ENCODE measurements at places on chromosomes 16 and 17.

DNA sequence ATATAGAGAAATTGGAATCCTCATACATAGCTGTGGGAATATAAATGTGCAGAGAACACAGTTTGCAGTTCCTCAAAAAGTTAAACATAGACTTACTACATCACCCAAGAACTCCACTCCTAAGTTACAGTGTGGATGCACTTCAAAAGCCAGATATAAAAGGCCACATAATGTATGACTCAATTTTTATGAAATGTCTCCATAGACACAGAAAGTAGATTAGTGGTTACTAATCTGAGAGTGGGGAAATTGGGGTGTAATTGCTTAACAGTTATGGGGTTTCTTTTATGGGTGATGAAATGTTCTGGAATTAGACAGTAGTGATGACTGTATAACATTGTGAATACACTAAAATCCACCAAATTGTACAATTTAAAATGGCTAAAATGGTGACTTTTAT lies 60.9 kb downstream of the CACNG1 start:
- no peak for DNase-seq

GRCh38 chr17:37094391-37094790 lies 145.6 kb downstream of the AATF start:
- DNase-seq, result no peak

DNA sequence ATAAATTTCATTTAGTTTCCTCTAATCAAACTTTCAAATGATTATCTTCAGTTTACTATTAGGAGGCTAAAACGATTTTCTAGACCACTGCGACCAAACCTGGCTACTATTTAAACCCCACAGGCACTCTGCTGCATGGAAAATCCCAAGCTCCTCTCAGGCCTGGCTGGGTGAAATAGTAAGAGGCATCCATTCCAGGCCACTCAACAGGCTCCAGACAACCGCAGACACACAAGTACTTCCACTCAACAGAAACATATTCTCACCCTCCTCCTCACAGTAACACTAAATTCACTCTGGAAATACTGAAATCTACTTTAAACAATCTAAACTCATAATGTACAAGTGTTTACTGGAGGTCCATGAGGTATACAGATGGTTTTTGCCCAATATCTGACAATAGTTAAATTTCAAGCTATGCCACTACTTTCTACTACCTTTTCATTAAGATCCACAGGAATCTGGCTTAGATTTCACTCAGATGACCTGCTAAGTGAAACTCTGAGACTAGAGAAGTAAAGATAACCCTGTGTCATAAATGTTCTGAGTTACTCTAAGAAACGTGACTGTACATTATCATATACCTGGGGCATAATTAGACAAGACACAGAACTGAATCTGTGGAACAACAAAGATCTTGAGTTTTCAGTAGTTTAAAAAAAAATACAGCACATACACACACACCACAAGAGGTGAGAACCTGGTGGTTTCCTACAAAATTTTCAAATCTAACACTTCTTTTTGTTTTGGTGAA lies 10.4 kb downstream of the VPS53 start:
- no peak for DNase-seq

DNA sequence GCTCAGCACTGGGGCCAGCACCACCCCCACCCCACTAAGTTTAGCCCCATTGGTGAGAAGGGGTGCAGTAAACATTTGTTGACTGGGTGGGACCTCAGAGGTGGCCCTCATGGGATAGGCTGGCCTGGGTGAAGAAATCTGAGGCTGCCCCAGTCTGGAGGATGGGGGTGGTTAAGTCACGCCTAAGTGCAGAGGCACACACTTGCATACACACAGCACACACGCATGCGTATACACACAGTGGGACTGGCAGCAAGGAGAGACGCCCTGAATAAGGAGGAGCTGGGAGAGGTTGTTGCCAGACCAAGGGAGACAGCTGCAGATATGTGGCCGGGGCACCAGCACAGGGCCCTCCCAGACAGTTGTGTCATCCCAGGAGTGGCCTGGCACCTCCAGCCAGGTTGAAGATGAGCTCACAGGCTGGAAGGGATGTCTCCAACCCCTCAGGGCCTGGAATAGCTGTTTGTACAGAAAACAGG lies 3.0 kb upstream of the BCAR1 start:
- no peak for DNase-seq

DNA sequence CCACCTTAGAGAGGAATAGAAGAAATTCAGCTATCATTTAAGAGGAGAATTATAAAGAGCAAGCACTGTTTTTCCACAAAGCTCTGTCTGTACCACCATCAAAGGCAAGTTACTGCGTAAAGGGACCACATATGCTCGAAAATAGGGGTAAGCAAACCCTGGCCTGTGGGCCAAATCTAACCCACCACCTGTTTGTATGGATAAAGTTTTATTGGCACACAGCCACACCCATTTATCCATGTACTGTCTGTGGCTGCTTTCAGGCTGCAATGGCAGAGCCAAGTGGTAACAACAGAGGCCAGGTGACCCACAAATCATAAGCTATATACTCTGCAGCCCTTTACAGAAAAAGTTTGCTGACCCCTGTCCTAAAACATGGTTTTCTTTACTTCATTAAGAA lies 180.3 kb downstream of the MRTFB start:
- no peak for DNase-seq

DNA sequence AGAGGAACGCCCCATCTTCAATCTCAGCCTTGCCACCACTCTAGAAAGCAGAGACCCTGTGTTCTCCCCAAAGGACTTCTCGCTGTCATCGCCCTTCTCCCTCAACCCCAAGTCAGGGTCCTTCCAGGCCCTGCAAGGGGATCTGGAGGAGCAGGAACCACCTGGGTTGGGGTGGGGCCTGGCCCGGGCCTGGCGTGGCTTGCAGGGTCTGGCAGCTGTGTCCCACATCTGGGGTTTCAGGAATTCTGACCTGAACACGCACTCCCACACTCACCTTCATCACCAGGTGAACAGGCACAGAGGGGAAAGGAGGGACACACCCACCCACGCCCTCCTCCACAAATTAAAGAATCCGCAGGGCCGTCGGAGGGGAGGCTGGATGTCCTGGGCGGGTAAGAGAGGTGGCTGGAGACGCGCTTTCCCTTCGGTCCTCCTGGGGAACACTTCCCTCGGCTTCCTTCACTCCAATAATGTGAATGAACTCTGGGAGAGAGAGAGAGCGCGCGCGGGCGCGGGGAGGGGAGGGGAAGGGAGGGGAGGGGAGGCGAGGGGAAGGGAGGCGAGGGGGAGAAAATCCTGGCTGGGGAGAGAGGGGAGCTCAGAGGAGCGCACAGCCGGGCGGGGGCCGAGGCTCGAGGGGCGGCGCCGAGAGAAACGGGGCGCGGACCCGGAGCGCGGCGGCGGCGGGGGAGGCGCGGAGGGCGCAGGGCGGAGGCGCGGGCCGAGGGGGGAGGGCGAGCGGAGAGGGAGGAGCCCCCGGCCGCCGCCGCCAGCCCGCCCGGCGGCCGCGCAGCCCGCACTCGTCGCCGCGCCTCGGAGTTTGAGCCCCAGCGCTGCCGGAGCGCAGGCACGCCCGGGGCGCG lies at the start of gene CACNG4:
CACNG4 (plus strand) TSS at position 799 of the 863 bp plus-strand sequence. CDS start 205 bp downstream, outside the sequence.
- no peak for DNase-seq

DNA sequence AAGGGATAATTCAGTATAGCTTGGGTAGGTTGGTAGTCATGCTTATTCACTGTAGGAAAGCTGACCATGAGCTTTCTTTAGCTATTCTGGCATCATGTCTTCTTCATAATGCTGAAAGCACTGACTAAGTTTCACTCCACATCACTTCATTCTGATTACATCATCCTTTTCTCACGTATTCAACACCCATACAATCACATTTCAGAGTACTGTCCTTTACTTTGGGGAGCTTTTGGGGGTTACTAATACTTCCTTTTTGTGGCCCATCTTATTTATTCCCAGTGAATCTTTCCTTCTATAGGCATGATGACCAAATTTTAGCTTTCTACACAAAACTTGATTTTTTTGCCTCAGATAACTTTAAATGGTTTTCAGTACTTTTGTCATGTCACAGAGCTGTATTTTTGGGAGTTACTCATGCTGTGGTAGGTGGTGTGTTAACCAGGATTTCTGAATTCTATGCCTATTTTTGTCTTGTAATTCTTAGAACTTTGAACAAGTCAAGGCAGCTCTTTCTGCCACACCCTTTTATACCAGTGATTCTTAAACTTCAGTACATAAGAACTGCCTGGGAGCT lies 23.5 kb downstream of the TADA2A start:
- DNase-seq, result no peak

Data from stimulated activated CD8-positive, alpha-beta memory T cell treated with anti-CD3 and anti-CD28 coated beads, Interleukin-7, amount 100 ng/mL, for 1 hour (primary cell).